Fibroblast of skin of abdomen (primary cell): ENCODE measurements at places on chromosomes 12 and 14.
A peak's percentile ranks its signal among the peaks of the same experiment; 100 is the strongest.

- DNase-seq: no peak
These were observed 236.2 kb upstream of the FBXO33 start for GRCh38 chr14:39668449-39668848.

GRCh38 chr12:106289196-106289681, 13.3 kb upstream of the TCP11L2 start:
- no peak for DNase-seq

DNA sequence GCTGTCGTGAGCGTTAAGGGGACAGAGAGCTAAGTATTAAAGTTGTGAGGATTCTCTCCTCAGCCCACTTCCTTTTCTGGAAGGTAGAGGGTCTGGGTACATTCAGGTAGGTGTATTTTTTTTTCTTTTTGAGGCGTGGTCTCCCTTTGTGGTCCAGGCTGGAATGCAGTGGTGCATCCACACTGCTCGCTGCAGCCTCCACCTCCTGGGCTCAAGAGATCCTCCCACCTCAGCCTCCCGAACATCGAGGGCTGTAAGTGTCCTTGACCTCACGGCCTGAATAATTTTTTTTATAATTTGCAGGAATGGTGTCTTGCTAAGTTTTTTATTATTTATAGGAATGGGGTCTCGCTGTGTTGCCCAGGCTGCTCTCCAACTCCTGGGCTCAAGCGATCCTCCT, 1.4 kb downstream of the PUS1 start:
- DNase-seq: no peak

DNA sequence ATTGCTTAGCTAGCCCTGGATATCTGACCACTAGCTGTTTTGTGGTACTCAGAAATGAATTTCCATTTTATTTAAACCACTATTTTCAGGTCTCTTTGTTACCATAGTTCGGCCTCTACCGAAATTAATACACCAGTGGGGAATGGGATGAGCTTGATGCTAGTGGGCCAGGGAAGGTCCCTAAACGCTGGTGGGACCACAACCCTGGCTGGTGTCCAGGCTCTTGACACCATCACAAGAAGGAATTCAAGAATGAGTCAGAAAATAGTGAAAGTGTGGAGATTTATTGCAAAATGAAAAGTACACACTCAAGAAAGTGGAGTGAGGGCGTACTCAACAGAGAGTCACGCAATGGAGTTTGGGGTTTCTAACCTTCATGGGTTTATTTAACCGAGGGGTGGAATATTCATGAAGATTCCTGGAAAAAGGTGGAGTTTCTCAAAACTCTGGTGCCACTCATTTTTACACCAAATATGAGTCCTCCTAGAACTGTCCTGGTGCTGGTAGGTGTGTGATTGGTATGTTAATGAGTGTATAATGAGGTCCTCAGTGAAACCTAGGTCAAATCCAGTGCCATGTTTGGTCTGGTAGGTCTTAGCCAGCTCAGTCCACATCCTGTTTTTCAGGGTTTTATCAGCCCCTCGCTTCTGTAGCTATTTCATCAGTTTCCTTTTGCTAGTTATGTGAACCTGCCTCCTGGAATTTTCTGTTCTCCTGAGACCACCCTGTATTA, 38.9 kb upstream of the LRP6 start:
- no peak for DNase-seq

DNA sequence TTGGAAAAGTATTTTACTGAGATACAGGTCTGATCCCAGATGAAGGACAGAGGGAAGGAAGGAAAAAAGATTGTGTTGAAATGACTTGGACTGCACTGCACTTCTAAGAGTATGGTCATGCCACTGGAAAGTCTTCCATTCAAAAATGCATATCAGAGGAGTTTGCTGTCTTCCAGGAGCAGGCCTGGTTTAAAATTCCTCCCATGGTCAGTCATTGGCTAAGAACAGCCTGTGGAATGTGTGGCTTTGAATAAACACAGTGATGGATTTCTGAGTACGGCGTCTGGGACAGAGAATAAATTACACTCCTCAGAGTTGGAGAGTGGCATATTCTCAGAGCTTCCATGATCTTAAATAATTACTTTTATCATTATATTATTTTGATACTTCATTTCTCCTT, 245.8 kb upstream of the PDZRN4 start:
- peak; percentile 44 for DNase-seq

DNA sequence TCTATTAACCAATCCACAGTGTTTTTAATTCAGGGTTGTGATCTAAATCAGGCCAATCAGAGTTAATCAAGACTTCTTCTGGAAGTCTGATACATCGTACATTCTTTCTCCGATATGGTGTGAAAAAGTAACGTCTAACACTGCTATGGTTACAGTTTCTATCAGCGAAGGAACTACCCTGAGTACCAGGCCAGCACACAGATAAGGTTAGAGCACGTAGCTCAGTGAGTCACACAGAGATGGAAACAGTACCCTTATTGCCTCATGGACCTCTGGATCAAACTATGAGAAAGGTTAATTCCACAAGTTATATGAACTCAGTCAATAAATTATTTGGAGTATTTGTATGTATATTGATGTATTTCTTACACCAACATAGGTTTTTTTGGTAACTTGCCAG, 3.3 kb downstream of the OR6C68 start:
- DNase-seq: no peak

DNA sequence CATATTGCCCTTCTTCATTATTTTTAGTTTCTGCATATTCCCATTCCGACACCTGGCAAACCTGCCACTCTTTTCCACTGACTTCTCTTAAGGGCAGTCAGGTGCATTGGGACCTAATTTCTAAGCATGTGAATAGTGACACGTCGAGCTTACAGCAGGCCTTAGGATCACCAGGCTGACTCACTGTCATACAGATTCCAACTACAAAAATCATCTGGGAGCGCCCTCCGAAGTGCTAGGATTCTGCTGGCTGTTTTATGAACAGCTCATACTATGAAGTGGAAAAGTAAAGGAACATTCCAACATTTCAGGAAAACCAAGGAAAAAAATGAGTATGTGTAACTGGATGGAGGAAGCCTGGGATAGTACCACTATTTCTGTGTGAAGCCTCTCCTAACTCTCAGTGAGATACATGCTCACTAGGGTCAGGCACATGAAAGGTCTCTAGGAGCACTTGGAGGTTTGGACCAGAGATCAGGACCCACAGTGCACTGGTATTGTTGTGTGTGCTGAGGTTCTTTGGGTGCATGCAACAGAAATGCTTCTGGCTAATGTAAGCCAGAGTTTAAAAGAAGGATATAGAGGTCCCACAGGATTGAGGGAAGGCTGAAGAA, 257.4 kb downstream of the ZFP36L1 start:
- DNase-seq: peak; percentile 95

DNA sequence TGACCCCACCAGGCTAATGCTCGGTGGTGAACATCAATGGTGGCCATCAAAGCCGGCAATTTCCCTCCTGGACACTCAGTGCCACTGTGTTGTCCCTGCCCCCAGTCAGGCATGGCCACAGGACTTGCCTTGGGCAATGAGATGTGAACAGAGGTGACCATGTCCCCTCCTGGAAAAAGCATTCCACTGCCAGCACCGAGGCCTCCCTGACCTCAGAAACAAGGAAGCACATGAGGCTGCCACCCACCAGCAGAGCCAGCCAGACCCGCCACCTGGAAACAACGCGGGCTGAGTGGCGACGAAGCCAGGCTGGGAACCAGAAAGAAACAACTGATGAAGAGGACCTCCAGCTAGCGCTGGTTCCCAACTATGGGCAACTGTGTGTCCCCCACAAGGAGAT, 31.8 kb downstream of the ITPK1 start:
- no peak for DNase-seq

DNA sequence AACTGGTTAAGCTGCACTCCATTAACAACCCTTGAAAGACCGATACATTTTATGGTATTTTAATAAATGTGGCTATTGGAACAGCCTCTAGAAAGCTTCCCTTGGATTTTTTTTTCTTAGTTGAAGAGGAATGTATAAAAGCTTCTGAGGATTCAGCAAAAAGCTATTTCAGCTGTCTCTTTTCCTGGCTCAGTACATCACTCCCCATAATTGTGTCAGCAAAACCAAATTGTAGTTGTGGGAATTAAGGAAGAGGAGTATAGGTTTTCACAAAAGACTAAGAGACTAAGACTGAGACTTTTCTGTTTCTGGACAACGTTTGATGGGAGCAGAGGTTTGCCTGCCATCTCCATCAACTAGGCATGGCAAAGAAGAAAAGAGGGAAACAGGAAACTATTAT, 106.5 kb downstream of the C12orf50 start:
- DNase-seq: peak; percentile 68

DNA sequence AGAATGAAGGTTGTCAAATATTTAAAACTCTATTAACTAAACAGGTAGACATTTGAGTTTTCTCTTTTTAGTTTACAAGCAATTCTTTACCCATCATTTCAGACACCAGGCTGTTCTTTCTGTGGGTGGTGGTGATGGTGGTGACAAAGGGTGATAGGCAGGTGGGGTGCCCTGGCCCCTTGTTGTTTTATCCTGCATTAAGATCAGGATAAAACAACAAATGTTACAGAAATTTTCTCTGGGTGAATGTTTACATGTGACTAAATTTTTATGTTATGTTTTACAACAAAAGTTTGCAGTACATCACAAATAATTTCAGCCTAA, 85.9 kb upstream of the MDM1 start:
- no peak for DNase-seq

DNA sequence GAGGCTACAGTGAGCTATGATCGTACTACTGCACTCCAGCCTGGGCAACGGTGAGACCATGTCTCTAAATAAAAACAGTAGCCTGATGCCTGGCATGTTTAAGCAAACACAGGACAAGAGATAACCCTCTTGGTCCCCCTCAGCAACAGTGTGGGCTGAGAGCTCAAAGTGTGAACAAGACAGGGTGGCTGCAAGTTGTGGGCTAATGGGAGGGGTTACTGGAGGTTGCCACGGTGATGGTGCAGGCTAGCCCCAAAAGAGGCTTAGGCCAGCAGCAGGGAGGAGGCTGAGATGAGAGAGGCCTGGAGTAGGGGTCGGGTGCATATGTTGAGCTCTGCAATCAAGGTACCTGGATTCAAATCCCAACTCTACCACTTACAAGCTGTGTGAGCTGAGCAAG, 3.4 kb upstream of the LGMN start:
- no peak for DNase-seq

DNA sequence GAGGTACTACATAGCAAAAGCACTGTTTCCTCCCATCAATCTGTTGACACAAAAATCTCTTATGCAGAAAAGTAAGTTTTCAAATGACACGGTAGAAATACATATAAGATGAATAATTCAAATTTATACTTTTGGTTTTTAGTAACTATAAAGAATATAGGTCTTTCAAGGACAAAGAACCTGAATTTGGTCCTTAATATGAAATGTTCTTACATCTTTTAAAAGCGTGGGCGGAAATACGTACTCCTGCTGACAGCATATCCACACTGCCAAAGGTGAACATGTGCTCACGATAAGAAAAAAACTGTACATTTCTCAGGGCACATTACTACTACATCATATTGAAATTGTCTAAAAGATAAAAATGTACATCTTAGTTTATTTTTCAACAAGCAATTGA, 127.6 kb downstream of the FOXN3 start:
- no peak for DNase-seq

- no peak for DNase-seq
These were observed 1.4 kb downstream of the PLD4 start for GRCh38 chr14:104925855-104926609.

DNA sequence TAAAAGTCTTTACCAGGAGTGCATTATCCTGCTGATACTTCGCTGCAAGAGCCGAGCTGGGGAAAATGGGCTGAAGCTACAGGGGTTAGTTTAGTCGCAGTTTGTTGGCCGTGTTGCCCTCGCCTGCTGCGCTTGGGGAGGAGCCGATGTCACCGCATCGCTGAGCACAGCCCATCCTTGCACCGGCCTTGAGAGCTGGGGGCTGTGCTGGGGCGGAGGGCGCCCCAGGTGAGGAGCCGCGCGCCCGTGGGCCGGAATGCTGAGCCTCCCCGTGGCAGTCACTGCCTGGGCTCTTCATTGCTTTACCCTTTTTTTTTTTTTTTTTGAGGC, 50.0 kb downstream of the ADGRD1 start:
- DNase-seq: no peak

GRCh38 chr14:72921396-72921795, 4.9 kb upstream of the DCAF4 start:
- no peak for DNase-seq

GRCh38 chr14:28361486-28361885, 405.1 kb upstream of the FOXG1 start:
- no peak for DNase-seq

GRCh38 chr14:90814806-90815571, 1.2 kb downstream of the TTC7B start:
- no peak for DNase-seq

GRCh38 chr14:54423991-54424390, 17.2 kb downstream of the CNIH1 start:
- DNase-seq: no peak

- no peak for DNase-seq
These were observed 73.2 kb upstream of the BICD1 start for GRCh38 chr12:32033406-32033805.

DNA sequence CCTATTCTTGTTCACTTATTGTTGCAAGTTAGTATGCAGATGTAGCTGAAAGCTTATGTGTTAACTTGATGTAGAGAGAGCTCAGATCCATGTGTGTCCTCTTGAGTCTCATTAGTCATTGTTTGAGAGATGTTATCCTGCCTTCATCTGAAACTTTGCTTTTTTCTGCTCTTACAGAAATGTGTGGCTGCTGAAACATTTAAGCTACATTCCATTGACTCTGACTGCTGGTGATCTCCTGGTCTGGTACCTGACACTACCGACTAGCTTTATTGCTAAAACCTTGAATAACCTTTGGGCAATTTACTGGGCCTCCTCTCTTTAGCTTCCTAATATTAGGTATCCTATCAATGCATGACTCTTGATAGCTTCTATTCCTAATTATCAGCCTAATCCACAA, 705.6 kb upstream of the FOXG1 start:
- DNase-seq: no peak

GRCh38 chr14:53947452-53948204, 9.0 kb downstream of the BMP4 start:
- DNase-seq: no peak

GRCh38 chr12:43285159-43285598, 266.8 kb downstream of the ADAMTS20 start:
- DNase-seq: peak; percentile 91

GRCh38 chr12:85322715-85323114, 42.7 kb downstream of the ALX1 start:
- peak; percentile 6 for DNase-seq

DNA sequence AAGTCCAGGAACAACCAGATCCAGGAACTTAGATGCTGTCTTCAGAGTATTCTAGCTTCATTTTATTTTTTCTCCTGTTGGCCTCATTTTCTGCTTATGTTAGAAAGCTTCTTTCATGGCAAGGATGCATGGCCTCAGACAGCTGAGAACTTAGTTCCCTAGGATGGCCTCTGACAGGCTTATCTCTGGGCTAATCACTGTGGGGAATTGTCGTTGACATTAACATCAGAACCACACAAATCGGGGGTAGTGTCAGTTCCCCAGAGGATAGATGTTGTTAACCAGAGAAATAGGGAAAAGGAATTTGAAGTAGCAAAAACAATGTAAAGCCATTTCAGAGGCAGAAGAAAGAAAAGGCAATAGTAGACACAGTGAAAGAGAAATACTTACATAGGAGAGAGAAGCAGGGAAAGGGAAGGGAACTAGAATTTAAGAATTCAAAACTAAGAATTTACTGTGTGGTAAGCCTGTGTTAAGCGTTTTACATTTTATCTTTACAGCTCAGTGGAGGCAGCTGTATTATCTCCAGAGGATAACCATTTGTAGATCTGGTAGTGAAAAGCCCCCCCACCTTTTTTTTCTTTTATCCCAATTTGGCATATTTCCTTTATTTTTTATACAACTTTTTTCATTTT, 21.8 kb downstream of the FUT8 start:
- peak; percentile 7 for DNase-seq
